ENCODE measurements at places on chromosomes 4 and X.

DNA sequence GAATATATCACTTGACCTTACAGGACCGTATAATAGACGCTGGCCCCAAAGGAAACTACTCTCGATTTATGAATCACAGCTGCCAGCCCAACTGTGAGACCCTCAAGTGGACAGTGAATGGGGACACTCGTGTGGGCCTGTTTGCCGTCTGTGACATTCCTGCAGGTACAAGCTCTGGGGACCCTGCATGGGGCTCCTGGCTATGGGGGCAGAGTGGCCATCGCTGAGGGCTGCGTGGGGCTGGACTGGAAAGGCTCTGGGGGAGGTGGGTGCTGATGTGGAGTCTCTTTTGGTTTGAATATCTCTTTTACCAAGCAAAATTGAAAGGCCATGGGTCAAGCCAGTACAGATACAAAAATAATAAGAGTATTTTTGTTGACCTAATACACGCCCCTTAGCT lies 33.9 kb downstream of the NELFA start:
- no peak for DNase-seq

- no peak for DNase-seq
Observed at GRCh38 chr4:127071443-127071842, 561.3 kb upstream of the INTU start.

DNA sequence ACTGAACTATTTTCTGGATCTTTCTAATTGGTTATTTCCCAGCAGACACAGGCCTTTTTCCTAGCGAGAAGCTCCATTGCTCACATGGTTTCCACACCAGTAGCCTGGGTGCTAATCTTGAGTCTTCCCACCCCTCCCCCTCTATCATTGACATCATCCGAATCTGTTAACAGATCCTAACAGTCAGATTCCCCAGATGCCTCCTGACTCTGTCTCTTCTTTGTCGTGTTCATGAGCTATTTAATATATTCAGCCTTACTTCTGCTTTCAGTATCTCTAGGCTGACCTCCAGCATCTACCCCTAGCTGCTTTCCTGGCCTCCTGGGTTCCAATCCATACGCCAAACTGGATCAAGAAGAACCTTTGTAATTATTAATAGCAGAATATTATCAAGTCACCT lies 85.0 kb downstream of the CLNK start:
- DNase-seq, result no peak

GRCh38 chrX:7077241-7078230 lies 70.0 kb upstream of the STS start:
- DNase-seq, result no peak

- no peak for DNase-seq
Observed at GRCh38 chrX:3811331-3812311, 98.2 kb upstream of the PRKX start.

DNA sequence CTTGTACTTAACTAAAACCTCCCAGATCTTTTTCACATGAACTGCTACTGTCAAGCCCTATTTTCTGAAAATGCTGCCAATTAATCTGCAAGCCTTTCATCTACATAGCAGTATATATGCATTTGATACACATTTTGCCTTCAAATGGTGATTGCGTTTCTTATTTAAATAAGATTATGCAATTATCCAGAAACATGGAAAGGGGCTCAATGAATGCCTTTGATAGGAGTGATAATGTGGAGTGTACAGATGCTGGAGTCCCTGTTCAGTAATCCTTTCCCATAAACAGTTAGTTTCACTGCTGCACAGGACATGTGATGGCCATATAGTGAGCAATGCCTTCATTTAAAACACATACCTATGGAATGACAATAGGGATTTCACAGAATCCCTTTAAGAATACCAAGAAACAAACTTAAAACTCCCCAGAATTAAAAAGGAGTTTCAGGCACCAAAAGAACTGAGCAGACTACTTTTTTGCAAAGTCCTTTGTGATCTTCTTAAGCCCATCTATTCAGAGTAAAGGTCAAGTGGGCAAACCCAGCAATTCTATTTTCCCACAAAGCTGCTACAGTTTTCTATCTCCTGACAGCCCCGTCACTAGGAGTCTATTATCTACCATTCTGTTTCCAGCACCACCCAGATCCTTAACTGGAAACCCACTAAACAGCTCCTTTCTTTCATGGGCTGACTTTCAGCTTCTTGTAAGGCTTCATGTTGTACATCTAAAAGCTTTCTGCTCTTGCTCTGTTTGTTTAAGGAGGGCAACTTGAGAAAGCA lies 120.3 kb downstream of the UNC5C start:
- DNase-seq, result no peak

DNA sequence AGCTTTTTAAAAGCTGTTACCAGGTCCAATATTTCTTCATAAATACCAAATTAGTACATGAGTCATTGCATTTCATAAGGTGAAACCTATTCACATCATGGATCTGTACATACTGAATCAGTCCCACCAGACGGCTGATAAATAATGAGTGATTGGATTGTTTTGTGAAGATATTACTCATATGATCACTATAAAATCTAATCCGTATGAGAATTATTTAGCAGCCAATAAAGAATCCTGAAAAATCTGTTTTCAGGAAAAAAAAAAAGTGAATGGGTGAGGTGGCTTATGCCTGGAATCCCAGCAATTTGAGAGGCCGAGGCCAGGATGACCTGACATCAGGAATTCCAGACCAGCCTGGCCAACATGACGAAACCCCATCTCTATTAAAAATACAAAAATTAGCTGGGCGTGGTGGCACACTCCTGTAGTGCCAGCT lies 438.1 kb downstream of the INPP4B start:
- peak; percentile 60 for DNase-seq

DNA sequence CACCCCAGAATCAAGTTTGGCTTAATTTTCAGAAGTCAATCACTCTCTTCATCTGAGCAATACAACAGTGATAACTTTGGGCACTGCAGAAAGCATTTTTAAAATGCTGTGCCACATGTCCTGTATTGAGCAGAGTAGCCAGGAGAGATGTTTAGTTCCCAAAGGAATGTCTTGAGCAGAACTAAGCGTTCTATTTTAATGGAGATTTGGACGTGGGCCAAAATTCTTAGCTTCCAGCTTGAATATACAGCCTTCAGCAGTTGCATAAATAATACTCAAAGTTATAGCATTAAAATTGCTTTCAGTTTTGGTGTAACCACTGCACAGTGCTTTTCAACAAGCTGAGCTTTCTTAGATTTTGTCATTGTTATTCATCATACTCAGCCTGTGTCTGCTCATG lies 679.2 kb downstream of the NLGN4X start:
- no peak for DNase-seq

- no peak for DNase-seq
Observed at GRCh38 chrX:40514376-40514775, 66.4 kb upstream of the ATP6AP2 start.

GRCh38 chrX:72123471-72124185 lies 8.1 kb downstream of the RTL5 start:
- no peak for DNase-seq

- no peak for DNase-seq
Observed at GRCh38 chr4:5462254-5462835, 246.0 kb downstream of the EVC2 start.

- DNase-seq, result no peak
Observed at GRCh38 chr4:6834867-6835266, 52.3 kb downstream of the KIAA0232 start.

DNA sequence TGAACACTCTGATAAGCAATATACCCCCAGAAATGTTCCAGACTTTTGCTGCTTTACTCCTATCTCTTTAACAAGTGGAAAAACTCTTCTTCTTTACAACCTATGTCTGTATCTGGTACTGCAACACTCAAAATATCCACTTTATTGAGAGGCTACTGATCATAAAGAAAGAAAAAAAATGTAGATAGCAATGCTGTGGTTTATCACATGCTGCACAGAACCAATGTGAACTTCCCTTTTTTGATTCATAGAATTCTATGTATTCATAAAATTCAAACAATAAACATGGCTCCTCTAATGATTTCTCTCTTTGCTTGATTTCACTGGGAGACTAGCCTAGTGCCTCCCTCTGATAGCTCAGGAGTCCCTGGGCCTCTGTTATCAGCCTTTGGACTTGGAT lies 223.5 kb downstream of the ZNF674 start:
- DNase-seq, result no peak

DNA sequence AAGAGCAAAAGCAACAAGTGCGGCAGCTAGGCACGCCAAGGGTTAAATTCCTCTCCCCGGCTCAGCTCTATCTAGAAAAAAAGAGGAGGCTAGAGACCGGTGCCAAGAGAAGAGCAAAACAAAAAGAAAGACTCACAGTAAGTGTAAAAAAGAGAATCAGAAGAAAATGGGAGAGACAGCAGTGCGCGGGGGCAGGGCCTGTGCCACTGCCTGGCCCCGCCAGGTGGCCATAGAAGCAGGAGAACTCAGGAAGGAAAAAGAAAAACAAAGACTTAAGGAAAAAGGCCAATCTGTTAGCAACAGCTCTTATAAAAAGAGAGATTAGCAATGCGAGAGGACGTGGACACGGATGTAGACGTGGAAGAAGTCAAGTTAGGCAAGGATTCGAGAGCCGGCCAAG lies 3.2 kb downstream of the ACOX3 start:
- no peak for DNase-seq

DNA sequence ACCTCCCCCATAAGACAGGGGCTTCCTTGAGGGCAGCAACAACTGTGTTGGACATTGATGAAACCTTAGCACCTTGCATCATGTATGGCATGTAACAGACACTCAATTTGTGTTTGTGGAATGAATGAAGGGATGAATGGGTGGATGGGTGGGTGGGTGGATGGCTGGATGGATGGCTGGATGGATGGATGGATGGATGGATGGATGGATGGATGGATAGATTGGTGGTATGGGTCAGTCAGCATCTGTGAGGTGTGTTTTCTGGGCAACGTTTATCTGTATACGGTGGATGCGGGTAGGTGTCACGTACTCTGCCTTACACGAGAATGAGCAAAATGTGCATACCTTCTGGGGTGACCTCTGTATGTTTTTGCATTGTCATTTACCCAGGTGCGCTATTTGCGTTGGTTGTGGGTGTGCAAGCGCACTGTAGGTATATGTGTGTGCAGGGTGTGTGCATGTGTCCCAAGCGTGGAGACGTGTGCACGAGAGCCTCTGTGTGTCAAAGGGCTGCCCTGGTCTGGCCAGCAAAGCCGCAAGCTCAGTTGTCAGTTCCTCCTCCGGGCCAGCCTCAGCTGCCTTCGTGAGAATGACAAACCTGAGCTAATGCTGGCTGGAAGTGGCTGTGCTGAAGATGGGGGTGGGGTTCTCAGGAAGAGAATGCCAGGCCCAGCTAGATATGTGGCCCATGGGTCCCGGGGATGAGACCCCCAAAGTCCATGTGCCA lies 26.5 kb downstream of the ELF4 start:
- no peak for DNase-seq

- DNase-seq, result no peak
Observed at GRCh38 chrX:72312311-72312940, 6.7 kb upstream of the CITED1 start.

DNA sequence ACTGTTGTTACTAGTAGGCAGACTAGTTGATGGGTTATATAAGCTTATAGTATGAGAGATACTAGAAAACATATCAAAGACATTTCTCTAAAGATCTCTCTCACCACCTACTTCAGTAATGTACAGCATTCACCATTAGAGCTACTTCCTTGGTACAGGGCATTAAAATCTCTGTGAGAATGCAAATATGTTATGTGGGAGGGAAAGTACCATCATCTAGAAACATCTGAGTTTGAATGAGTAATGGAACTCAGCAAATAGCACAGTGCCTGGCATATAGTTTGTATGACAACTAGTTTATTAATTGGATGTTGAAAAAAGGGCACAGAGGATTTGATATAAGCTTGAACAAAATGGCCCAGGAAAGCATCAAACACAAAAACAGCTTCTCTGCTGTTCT lies 211.1 kb downstream of the GLUD2 start:
- DNase-seq, result no peak

GRCh38 chrX:109760209-109760921 lies 27.3 kb upstream of the ACSL4 start:
- DNase-seq, result no peak

GRCh38 chr4:107755841-107756356 lies 35.9 kb upstream of the PAPSS1 start:
- DNase-seq, result peak; percentile 27

GRCh38 chr4:107999932-108000539 lies 10.3 kb downstream of the HADH start:
- no peak for DNase-seq

DNA sequence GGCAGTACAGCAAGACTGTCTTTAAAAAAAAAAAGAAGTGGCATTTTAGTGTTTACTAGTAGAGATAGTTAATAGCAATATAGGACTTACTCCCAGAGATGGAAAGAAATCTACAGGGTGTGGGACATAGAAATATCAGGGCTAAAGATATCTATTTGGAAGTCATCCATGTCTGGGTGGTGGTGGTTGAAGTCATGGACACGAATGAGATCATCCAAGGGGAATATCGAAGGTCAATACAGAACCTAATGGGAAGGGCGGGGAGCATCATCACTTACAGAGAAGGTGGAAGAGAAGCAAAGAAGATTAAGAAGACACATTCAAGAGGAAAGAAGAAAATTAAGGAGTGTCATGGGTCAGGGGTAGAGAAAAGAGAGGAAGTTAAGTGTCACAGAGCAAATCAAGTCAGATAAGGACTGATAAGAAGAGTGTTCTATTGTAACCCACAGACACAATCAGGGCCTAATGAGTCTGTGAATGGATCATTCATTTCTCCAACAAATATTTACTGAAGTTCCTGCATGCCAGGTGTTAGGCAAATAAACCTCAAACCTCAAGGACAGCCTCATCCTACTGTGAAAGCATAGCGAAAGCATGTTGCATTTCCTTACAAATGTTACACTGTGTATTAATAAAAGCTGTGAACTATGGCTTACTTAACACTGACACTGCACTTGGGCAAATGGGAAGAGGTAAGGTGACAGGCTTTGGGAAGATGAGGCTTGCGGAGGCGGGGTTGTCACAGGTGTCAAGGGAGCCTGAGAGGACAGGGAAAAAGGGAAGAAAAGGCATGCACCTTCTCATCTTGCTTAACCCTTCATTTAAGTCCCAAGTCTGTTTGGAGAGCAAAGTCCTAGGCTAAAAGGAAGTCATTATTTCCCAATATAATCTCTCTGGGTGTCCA lies 65.3 kb downstream of the ELOVL6 start:
- no peak for DNase-seq

DNA sequence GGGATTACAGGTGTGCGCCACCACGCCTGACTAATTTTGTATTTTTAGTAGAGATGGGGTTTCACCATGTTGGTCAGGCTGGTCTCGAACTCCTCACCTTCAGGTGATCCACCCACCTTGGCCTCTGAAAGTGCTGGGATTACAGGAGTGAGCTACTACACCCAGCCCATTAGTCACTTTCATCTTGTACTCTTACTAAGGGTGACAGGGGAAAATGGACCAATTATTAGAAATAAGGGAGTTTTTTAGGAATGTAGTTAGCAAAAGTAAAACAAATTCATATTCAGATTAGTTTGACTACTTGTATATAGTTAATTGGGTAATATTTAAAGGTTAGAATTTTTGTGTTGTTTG lies 26.1 kb downstream of the SMARCA5 start:
- no peak for DNase-seq

All from GM04503 (cell line).